AG20443 (cell line): ENCODE measurements at places on chromosomes 1 and 21.

DNA sequence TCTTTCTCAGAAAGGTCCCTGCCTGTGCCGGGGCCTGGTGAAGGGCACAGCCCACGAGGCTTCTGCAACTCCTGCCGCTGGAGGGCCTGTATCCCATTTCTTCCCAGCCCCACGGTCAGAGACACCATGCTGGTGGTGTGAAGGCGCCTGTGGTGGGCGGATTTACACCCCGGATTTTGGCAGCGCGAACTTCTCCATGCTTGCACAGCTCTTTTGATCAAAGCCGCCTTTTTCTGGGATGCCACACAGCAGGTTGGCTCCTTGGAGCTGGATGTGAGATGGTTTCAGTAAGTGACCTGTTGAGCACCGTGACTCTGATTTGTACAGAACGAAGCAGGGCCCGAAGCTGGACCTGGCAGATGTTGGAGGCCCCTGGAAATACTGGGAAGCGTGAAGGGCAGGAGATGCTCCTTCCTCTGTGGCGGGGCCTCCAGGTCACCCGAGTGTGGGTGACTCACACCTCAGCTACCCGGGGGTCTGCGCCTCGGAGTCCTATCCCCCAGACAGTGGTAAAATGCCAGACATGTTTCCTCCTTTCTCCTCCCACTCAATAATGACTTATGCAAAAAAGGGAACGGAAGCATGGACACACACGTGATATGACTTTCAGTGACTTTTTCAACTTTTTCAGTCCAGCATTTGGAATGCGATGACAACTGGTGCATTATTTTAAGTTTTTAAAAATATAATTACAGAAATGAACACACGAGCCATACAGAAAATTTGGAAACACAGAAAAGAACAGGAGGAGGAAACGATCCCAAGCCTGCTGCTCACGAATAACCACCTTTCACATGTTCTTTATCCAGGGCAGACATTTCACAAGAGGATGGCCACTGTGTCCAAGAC lies 9.0 kb downstream of the UMODL1 start:
- DNase-seq, result peak; percentile 65

DNA sequence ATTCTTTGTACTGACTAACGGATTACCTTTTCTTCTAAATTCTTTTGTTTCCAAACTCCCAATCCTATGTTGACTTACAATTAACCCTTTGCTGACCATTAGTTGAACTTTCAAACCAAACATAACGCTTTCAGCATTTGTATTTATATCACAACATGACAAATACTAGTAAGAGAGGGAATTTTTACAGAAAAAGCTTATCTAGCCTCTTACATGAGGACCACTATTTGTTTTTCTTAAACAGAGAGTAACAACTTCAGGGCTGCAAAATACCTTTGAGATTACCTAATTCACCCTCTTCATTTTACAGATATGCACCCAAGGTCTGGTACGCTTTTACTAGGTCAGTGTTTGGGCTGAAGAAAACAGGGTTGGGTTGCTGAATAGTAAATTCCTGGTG lies 45.0 kb upstream of the CXADR start:
- no peak for DNase-seq

DNA sequence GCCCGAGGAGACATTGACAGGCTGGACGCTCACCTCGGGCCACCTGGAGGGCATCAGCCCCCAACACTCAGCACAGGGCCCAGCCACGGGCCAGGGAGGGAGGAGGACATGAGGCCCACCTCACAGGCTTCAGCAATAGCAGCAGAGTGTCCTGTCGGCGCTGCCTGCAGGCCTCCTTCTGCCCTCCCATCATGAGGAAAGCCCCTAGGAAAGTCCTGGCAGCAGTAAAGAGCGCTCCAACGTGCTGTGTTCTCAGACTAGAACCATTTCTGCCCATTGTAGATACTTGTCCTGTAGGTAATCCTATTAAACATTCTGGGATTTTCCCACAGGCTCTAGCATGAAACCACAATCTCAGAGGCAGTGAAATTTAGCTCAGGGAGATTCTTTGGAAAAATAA lies 62.0 kb upstream of the GALNT2 start:
- DNase-seq, result no peak

- DNase-seq, result no peak
These were observed 86.0 kb downstream of the EPHB2 start for GRCh38 chr1:22796642-22797041.

- DNase-seq, result no peak
These were observed 5.1 kb upstream of the FUBP1 start for GRCh38 chr1:77983997-77984355.

GRCh38 chr1:193103759-193104501 lies 1.3 kb downstream of the GLRX2 start:
- peak; percentile 7 for DNase-seq

GRCh38 chr1:226104671-226105121 lies 42.2 kb downstream of the H3-3A start:
- DNase-seq, result no peak

- DNase-seq, result peak; percentile 63
These were observed 13.3 kb upstream of the TBX15 start for GRCh38 chr1:119001181-119002027.

- DNase-seq, result no peak
These were observed 4.3 kb upstream of the PIK3R3 start for GRCh38 chr1:46136711-46137110.

DNA sequence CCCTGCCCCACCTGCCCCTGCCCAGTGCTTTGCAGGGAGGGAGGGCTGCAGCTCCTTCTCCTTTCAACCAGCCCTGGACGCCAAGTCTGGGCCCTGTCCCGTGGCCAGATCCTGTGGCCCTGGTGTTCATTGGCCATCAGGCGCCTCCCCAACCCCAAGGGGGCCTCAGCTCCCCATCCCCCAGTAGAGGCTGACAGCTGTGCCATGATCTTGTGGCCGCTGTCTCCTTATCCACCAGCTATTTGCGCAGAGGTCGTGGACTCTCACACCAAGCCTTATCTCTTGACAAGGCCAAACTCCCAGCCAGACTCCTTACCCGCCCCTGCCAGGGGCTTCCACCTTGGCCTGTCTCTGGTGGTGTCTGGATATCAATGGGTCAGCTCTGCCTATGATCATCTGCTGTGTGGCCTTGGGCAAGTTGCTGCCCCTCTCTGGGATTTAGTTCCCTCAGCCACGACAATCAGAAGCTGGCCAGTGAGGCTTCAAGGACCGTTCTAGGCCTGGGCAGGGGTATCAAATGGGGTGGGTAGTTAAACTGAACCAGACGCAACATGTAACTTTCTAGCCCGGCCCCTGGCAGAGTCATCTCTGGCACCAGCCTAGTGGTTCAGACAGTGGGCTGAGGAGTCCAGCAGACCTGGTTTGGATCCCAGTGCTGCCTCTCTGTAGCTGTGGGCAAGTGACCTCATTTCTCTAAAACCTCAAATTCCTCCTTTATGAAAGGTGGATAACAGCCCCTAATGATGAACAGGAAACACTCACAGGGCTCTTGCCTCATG lies 3.3 kb upstream of the COL8A2 start:
- peak; percentile 85 for DNase-seq

- no peak for DNase-seq
These were observed 22.2 kb upstream of the ARHGEF16 start for GRCh38 chr1:3432306-3432705.
